ENCODE measurements at places on chromosomes 13 and 19.

- DNase-seq = no peak
These were observed 19.3 kb downstream of the TNFSF11 start for GRCh38 chr13:42592915-42593900.

DNA sequence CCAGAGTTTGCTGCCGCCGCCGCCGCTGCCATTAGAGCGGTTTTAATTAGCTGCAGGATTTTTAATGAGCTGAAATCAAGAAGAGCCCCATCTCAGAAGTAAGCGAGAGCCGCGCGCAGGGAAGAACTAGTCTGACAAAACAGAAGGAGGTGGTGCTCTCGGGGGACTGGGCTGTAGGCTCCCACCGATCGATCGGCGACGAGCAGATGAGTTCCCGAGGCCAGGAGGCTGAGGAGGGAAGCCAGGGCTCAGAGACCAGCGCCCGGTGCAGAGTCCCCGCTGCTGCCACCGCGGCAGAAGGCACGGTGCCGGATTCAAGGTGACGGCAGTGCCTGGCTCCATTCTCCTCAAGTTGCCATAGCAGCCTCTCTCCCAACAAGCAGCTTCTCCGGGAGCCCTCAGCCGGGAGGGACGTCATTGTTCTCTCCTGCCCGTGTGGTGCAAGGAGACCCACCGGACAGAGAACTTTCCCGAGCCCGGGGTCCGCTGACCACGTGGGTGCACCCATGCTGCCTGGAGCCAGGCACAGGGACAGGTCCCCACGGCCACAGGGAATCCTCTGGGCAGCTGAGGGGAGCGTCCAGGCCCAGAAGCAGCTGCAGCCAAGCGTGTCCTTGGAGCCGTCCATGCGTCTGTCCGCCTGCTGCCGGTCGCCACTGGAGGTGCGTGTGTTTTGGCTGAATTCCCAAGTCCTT, 62.9 kb downstream of the CHST8 start:
- DNase-seq = no peak

DNA sequence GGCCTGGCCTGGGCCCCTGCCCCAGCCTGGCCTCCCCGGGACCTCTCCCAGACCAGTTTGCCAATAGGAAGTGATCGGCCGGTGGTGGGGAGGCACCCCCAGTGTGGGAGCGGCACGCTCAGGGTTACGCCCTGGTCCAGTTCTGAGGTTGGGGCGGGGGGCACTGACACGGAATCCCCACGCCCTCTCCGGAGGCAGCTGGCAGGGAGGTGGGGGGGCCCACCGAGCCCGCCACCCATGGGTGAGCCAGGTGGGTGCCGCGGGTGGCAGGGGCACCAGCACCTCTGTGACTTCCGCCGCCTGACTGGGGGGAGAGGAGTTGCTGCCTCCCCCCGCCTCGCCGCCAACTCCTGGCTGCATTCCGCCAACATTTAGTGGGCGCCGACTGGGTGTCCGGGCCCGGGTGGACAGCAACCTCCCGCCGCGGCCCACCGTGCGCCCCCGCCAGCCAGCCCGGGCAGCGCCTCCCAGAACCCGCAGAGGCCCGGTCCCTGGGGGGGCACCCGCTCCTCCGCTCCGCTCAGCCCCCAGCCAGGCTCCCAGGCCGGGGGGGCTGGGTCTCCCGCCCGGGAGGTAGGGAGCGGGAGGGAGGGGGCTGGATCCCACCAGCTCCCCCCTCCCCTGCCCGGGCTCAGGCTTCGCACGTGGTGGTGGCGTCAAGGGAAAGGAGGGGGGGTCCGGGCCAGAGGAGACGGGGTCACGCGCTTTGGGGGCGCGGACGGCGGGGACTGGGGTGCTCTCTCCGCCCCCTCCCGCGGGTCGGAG, 2.0 kb downstream of the ZBTB7A start:
- no peak for DNase-seq

- DNase-seq = no peak
These were observed 2.8 kb downstream of the GRIN2D start for GRCh38 chr19:48396016-48396823.

GRCh38 chr19:52391135-52391534, 6.5 kb upstream of the ZNF528 start:
- no peak for DNase-seq

DNA sequence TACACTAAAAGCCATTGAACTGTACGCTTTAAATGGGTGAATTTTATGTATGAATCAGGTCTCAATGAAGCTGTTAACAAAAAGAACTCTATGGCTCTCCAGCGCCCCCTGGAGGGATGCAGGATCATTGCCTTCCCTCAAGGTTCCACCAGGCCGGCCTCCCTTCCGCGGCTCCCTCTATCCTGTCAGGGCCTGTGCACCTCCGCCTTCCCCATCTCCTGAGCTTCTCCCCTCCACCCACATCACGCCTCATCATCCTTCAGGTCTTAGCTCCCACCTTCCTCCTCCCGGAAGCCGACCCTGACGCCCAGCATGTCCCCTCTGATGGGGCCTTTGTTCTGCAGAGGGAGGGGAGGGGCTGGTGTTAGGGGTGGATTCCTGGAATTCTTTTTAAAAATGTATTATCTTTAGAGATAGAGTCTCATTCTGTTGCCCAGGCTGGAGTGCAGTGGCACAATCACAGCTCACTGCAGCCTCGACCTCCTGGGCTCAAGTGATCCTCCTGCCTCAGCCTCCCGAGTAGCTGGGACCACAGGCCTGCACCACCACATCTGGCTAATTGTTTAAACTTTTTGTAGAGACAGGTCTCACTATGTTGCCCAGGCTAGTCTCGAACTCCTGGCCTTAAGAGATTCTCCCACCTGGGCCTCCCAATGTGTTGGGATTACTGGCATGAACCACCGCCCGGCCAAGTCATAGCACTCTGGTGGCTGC, 27.7 kb downstream of the MEIS3 start:
- DNase-seq = peak; percentile 61

- no peak for DNase-seq
These were observed 39.1 kb downstream of the PEPD start for GRCh38 chr19:33482476-33482875.

- no peak for DNase-seq
These were observed 62.3 kb downstream of the DOCK9 start for GRCh38 chr13:98915563-98915962.

All from muscle of back (tissue), 13 donors.